Fibroblast of villous mesenchyme (primary cell): ENCODE measurements at places on chromosomes 5 and 9. TPM values are rescaled to one million over a fixed set of nuclear protein-coding genes. Genes with fewer than 3 reads are reported as not detected.

Gene TUSC1
- total RNA-seq = 6.9 and 12.2 TPM in 2 replicates

Gene CATSPER3
- total RNA-seq = under 0.01 TPM in 1 of 2 replicates, not detected in the other

Gene CSF2
- total RNA-seq = 0.43 TPM in 1 of 2 replicates, not detected in the other

Gene WWC1
- total RNA-seq = 0.32 and 2.2 TPM in 2 replicates

Gene FBXO10
- total RNA-seq = 16.1 and 16.4 TPM in 2 replicates

Gene LOX
- 91.1 and 131 TPM in 2 replicates for total RNA-seq

Gene LHX3
- total RNA-seq = not detected in 2 replicates

Gene CKS2
- total RNA-seq = 78.0 and 228 TPM in 2 replicates

Gene PCDH1
- total RNA-seq = 0.43 and 3.5 TPM in 2 replicates

Gene TMEM215
- not detected in 2 replicates for total RNA-seq

Gene PNPLA7
- total RNA-seq = 0.64 and 1.3 TPM in 2 replicates

Gene GEMIN5
- 13.5 and 23.3 TPM in 2 replicates for total RNA-seq

Gene TYRP1
- total RNA-seq = 0.43 and 2.9 TPM in 2 replicates

Gene SLC27A4
- total RNA-seq = 21.3 and 22.9 TPM in 2 replicates

Gene FST
- 29.8 and 52.5 TPM in 2 replicates for total RNA-seq

Gene SLC34A3
- under 0.01 TPM in 1 of 2 replicates, not detected in the other for total RNA-seq

Gene MFAP3
- total RNA-seq = 66.0 and 113 TPM in 2 replicates

Gene INSL6
- 0.43 and 0.64 TPM in 2 replicates for total RNA-seq

Gene OTULINL
- 19.6 and 23.7 TPM in 2 replicates for total RNA-seq

Gene LCN10
- under 0.01 TPM in 1 of 2 replicates, not detected in the other for total RNA-seq

Gene PFN3
- not detected in 2 replicates for total RNA-seq

Gene ITK
- total RNA-seq = 1.3 TPM in 1 of 2 replicates, not detected in the other

Gene SYK
- not detected in 2 replicates for total RNA-seq

Gene SYNPO
- 7.3 and 10.6 TPM in 2 replicates for total RNA-seq

Gene CHSY3
- total RNA-seq = 9.9 and 11.3 TPM in 2 replicates

Gene ZFP37
- 1.6 and 2.6 TPM in 2 replicates for total RNA-seq

Gene IFNB1
- not detected in 2 replicates for total RNA-seq

Gene GABRA1
- total RNA-seq = not detected in 2 replicates

Gene RXFP3
- total RNA-seq = under 0.01 TPM in 1 of 2 replicates, not detected in the other

Gene ARL15
- total RNA-seq = 28.1 and 35.8 TPM in 2 replicates
